ENCODE measurements at places on chromosomes 7 and 10.

DNA sequence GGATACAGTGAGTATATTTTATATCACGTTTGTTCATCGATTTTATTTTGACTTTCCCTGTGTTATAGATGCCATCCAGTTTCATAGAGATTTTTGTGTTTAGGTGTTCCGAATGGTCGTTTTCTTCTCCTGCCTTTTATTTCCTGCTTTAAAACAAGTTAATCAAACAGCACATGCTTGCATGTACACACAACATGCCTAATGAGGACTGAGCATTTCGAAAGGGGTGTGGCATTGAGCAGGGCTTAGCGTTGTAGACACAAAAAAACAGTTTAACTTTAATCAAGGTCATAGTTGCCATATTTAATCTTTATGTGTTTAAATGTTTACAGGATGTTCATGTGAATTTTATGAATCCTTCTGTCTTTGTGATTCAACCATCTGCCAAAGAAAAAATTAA is 430.5 kb upstream of the GALNT17 start:
- DNase-seq: no peak

- no peak for DNase-seq
Observed at GRCh38 chr7:138095972-138096935, 20.0 kb downstream of the AKR1D1 start.

DNA sequence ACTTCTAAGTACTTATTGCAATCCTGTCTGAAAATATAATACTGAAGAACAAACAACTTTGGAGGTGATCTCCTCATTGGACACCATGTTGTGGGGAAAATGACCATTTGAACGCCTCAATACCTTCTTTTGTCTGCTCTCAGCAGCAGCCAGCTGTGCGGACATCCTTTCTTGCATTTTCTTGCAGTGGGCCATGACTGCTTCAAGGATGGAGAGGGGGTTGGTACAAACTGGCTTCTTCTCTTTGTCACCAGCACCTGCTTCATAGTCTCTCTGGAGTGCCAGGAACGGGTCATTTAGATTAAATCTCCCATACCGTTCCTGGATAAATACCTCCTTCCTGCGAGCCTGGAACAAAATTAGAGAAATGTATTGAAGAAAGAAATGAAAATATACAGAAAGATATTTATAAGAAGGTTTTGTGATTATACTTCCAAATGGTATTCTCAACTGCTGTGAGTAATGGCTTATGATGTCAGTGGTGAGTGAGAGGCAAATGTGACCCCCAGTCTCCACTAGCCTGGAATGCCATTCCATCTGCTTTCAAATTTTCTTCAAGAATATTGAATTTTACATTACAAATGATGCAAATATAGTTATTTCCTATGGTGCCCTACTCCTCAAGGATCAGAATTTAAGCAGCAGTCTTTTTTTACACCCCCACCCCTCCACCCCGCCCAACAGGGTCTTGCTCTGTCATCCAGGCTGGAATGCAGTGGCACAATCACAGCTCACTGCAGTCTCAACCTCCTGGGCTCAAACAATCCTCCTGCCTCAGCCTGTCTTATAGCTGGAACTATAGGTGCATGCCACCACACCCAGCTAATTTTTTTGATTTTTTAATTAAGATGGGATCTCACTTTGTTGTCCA is 62.4 kb downstream of the CTTNBP2 start:
- no peak for DNase-seq

DNA sequence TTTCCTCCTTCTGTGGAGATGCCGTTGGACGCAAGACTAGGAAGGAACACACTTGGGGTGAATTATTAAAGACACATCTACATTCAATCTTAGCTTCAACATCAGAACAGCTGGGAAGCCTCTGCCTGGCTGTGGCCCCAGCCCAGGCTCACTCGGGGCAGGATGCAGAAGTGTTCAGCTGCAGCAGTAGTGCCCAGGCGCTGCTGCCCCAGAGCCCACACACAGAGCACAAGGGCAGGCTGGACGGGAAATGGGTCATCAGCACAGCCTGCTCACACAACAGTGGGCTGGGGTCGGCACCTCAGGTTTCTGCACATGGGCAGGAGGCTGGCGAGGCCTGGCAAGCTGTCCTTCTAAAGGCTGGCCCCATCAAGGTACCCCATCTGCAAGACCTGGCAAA is 42.5 kb downstream of the NOD1 start:
- DNase-seq: no peak

DNA sequence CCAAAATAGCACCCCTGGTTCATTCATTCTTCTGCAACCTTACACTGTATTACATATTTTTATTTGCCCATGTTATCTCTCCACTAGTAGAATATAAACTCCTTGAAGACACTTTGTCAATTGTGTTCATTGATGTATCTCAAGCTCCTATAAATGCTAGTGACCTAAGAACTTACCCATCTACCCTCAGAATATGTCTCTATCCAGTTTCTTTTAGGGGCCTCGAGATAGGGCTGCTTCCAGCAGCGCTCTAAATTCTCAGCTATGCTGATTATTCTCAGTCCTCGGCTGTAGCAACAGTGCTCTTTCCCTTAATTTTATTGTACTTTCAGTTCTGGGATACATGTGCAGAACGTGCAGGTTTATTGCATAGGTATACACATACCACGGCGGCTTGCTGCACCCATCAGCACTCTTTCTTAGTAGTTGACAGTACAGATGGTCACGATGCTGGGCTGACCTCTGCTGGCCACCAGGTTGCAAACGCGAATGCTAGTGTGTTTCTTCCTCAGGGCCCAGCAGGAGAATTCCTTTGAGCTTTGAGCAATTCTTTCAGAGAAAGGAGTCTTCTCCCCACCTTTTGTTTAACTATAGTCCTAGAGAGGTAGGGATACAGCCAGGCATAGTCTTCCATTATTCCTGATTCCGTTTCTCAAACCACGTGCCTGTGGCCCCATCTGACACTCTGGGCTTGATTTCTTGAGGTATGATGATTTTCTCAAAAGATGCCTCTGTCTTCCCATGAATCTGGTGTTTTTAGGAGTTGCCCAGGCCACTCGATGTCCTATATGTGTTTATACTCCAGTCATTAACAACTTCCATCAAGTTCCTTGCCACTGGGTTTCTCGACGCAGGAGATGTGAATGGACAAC is 49.1 kb upstream of the CDC14C start:
- DNase-seq: no peak

GRCh38 chr7:7969306-7970236 is 975 bp downstream of the GLCCI1 start:
- DNase-seq: no peak

- DNase-seq: no peak
Observed at GRCh38 chr7:17625043-17625442, 315.3 kb downstream of the SNX13 start.

DNA sequence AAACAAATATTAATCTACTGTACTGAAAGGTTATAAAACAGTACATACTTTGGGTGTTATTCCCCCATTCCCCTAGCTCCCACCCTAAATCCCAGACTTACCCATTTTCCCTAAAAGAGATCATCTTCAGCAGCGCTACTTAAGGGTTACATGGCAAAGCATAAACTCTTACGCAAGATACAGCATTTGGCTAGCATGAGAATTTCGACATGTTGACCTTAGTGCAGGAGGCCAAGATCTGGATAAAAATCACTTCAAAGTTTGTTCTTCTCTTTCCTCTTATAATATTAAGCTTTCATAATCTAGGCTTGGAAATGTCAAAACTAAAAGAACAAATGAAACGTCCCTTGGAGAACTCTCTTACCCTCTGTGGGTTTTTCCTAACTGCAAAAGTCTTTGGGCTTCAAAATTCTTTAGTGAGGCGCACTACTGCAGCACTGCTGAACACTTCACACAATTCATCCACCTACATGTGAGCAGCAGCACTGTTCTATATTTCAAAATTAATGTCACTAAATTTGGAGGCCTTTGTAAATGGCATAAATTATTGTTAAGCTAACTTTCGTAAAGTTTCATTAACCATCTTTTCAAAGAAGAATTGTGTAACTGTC is 59.5 kb upstream of the PDLIM1 start:
- DNase-seq: no peak

- DNase-seq: no peak
Observed at GRCh38 chr10:23362879-23363792, 18.5 kb upstream of the C10orf67 start.

GRCh38 chr7:129438839-129439651 is 4.8 kb downstream of the STRIP2 start:
- DNase-seq: no peak

GRCh38 chr7:77399816-77400215 is 16.3 kb downstream of the GSAP start:
- DNase-seq: no peak

DNA sequence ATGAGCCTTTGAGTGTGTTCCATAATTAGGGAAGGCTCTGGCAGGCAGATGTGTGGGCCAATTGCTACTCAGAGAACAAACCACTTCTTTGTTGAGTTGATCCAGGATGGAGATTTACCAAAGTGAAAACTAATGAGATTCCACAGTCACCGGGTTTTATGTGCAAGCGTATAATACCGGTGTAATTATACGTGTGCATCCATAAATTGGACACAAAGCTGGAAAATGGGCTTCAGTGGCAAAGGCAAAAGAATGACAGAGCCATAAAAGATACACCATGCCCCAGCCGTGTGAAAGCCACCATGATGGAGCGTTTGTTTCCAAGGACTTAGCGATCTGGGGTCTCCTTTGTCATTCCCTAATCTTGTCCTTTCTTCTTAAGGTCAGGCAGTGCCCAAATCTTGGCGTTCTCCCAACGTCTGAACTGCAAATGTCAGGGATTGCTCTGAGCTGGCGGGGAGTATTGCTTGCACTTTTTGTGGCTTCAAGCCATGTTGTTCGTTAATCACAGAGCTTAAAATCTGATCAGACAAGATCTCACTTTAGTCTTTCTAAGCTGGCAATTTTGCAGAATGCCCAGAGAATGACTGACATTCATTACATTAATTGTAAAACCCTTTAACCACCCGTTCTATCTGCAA is 70.1 kb downstream of the NPTX2 start:
- no peak for DNase-seq

DNA sequence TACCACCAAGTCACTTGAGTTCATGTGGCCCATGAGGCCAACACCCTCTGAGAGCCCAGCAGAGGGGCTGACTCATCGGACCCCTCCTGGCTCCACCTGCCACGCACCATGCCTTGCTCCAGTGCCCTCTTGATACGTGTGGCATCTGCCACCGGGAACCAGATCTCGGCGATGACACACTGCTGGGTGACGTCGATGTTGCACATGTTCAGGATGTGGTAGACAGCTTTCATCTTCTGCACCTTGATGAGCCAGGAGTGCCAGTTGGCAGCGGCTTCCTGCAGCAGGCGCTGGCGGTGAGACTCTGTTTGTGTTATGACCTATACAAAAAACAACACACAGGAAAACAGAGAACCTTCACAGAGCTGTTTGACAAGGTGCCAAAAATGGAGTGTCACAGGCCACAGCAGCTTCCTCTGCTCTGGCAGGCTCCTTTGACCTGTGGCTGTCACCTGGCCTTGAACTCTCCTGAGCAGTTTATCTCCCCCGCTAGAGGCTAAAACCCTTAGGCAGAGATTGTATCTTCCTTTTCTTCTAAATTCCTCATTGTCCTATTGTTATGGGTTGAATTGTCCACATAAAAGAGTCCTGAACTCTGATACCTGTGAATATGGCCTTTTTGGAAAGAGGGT is 45.2 kb upstream of the TMEM213 start:
- DNase-seq: peak; percentile 81

DNA sequence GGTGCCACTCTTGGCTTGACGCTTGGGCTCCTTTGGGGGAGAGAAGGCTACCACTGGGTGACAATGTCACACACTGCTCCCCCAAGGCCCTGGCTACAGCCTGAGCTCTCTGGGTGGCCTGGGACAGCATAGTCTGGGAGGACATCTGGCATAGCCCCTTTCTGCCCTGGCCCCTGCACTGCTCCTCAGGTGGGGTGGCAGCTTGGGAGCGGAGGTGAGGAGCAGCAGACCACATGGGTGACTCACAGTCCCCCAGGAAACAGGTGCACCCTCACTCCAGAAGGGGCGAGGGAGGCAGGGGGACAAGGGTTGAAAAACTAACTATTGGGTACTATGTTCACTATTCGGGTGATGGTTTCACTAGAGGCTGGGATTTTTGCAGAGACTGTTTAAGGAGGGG is 45.2 kb downstream of the NPTX2 start:
- no peak for DNase-seq

DNA sequence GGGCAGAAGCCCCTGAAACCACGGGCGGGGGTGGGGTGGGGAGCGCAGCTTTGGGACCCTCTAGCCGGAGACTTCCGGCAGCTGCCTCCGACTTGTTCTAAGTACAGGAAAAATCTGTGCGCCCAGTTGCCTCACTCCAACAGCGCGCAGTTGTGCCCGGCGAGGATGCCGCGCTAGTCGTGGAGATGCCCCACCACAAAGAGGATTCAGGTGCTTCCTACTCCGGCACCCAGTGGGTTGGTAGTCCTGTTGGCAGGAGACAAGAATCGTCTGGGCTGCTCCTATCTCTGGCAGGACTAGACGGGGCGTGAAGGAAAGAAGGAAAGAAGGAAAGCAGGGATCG is 465 bp upstream of the NPY start:
- DNase-seq: no peak

DNA sequence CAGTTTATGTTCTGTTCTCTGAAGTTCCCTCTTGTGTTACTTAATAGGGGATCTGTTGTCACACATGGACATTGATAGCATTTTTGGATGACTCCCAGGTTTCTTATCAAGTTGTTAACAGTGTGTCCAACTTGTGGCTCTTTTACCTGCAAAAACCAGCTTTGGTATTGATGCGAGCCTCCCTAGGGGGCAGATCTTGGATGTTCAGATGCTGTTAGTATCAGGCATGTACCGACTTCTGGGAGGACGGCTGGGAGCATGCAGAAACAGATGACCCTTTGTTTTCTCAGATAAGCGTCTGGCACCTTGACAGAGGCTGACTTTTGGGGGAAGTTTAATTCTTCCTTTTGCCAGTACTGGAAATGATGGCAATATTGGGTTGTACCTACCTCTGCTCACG is 2.2 kb downstream of the PLPP4 start:
- no peak for DNase-seq

GRCh38 chr7:87687653-87688254 is 59.6 kb downstream of the RUNDC3B start:
- DNase-seq: no peak

DNA sequence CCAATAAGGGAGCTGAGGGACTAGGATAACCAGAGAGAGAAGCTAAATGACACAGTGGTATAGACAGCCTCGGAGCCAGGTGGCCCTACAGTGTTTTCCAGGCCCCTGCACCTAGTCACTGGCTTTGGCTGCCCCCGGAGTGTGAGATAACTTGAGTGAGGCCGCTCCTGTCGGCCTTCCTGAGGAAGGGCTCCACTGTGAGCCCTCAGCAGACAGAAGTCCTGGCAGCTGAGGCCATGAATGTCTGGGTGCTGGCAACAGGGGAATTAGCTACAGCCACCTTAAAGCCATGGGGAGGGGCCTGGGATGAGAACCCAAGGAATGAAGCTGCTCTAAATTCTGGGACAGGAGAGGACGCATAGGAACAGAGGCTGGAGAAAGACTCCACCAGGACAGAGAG is 4.6 kb upstream of the GDF10 start:
- DNase-seq: no peak

DNA sequence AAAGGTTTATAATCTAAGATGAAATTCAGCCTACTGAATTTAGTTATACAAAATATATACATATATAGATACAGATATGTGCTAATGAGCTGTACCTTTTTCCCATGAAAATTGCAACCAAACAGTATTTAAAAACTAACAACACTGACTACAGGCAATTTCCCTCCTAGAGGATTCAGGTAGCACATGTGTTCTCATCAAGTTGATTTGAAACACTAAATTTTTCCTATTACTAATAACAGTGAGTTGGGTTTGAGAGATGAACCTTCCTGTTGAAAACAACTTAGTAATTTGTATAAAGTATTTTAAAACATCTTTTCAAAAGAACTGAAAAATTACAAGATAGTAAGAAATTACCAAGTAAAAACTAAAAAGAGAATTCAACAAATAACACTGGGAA is 51.5 kb downstream of the COA1 start:
- DNase-seq: no peak
